Foreskin keratinocyte (primary cell): ENCODE measurements at places on chromosomes 1 and 21.

GRCh38 chr1:225774281-225775147 lies 3.1 kb upstream of the SRP9 start:
- no peak for DNase-seq

GRCh38 chr1:168792592-168793125 lies 63.7 kb upstream of the DPT start:
- DNase-seq: no peak

DNA sequence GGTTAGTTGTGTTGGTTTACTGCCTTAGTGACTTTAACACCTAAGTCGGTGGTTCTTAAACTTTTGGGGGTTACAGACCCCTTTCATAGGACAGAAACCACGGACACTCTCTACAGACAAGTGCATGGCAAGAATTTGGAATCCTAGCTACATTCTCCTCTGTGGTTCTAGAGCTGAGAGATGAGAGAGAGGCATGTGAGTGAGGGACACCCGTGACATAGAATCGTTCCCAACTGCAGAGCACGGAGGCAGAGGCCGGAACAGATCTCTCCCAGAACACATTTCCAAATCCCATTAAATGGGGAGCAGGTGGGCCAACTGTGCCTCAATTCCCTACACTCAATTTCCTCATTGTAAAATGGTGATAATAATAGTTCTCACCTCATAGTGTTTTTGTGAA lies 60.7 kb downstream of the DAB1 start:
- DNase-seq: no peak

DNA sequence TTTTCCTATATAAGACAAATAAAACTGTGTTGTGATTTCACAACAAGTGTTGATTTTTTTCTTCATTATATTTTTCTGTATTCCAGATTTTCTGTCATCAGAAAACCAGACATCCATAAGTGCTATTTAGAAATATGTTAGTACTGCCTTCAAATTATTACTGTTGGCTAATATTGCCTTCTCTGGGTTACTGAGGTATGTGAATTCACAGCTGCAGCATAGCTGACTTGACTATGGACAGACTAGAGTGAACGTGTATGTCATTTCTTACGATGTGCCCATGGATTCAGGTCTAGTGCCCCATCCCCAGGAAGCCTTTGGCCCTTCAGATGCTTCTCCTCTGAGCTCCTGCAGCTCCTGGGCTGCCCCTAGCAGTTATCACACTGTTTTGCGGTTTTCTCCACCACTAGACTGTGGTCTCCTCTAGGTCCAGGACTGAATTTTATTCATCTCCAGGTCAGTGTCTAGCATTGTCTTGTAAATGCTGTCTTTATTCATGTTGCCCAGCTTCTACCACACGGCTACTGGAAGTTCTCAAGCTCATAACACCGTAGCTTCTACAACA lies 118.5 kb downstream of the FGGY start:
- no peak for DNase-seq

GRCh38 chr1:3530926-3531818 lies 76.7 kb downstream of the ARHGEF16 start:
- DNase-seq: peak; percentile 49

GRCh38 chr21:22374218-22374969 lies 1376.2 kb downstream of the NCAM2 start:
- DNase-seq: no peak

GRCh38 chr21:25636727-25637126 lies 2.3 kb upstream of the JAM2 start:
- peak; percentile 46 for DNase-seq

GRCh38 chr21:43866260-43866629 lies 1.2 kb downstream of the AGPAT3 start:
- DNase-seq: no peak

DNA sequence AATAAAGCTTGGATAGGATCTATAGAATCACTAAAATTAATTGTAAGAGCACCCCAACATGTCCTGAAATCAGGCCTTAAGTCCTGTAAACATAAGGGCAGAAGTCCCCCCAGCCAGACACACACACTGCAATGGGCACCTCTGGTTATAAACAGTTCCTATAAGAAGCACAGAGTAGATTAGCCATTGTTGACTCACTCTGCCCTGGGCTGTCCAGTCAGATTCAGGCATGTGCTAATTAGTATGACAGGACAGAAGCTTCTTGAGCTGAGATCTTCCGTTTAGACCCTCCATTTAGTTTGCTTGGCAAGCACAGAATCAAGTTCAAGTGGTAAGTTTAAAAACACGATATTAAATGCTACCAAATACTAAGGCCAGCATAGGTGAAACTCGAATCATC lies 11.8 kb upstream of the DENND1B start:
- peak; percentile 88 for DNase-seq

DNA sequence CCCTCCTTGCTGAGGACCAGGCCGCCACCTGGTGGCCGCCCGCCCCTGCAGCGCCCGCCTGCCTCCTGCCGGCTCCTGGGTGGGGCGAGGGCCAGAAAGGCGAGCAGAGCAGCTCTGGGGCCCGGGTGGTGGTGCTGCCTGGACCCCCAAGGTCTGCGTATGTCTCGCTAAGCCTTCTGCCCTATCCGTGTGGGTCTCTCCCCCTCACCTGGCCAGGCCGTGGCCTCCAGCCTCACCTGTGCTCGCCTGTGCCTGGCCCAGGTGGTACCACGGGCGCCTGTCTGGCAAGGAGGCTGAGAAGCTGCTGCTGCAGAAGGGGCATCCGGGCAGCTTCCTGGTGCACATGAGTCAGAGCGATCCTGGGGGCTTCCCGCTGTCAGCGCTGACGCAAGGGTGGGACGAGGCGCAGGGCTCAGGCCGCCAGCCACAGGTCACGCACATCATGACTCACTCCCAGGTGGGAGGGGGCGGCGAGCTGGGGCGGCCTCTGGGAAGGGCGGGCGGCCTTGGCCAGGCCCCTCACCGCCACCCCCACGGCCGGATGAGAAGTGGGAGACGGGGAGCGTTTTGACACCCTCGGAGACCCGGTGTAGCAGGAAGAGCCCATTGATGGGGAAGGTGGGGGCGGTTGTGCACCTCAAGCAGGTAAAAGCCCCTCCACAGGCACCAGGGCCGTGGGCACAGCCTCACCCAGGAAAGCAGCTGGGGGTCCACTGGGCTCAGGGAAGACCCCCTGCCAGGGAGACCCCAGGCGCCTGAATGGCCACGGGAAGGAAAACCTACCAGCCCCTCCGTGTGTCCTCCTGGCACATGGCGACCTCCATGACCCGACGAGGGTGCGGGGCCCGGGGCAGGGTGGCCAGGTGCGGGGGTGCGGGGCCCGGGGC lies 9.9 kb downstream of the RNF223 start:
- peak; percentile 64 for DNase-seq

GRCh38 chr21:42062236-42063022 lies 8.7 kb upstream of the UMODL1 start:
- no peak for DNase-seq

- DNase-seq: no peak
These were observed 8.3 kb upstream of the C1orf167 start for GRCh38 chr1:11753555-11754208.

DNA sequence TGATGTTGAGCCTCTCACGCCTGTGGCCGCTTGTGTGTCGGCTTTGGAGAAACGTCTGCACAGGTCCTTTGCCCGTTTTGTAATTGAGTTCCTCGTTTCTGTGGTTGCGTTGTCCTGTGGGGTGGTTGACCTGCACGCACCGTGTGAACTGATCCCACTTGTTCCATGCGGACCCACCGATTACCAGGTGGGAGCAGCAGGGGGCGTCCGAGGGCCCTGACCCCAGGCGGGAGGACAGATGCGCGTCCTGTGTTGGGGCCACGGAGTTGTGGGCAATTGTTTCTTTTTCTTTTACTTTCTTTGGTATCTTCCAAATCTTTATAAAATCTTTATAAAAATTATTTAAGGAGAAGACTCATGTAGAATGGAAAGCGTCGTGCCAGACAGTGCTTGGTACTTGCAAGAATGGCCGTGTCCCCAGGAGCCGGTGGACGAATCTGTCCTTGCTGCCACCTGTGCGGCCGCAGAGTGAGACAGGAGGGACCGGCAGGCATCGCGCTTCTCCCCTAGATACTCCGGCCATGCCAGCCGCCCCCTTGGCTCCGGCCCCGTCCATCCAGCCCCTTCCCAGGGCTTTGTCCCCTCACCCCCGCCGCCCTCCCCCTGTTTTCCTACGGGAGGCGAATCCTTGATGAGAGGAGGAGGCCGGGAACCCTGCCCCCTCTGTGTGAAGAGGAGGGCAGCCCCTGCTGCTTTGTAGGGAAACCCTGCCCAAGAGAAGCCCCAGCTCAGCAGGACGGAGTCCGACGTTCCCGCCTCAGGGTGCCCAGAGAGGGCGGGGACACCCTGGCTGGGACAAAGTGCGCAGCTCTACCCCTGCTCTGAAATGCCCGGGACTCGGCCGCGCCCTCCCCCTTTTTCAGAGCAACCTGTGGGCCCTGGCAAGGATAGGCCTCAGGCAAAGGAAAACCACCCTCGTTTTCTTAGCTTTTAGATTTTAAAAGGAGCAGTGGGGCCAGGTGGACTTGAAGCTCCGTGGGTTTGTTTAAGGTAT lies 41.7 kb downstream of the PRKCZ start:
- DNase-seq: no peak

GRCh38 chr1:235679005-235679404 lies 29.4 kb upstream of the GNG4 start:
- no peak for DNase-seq

DNA sequence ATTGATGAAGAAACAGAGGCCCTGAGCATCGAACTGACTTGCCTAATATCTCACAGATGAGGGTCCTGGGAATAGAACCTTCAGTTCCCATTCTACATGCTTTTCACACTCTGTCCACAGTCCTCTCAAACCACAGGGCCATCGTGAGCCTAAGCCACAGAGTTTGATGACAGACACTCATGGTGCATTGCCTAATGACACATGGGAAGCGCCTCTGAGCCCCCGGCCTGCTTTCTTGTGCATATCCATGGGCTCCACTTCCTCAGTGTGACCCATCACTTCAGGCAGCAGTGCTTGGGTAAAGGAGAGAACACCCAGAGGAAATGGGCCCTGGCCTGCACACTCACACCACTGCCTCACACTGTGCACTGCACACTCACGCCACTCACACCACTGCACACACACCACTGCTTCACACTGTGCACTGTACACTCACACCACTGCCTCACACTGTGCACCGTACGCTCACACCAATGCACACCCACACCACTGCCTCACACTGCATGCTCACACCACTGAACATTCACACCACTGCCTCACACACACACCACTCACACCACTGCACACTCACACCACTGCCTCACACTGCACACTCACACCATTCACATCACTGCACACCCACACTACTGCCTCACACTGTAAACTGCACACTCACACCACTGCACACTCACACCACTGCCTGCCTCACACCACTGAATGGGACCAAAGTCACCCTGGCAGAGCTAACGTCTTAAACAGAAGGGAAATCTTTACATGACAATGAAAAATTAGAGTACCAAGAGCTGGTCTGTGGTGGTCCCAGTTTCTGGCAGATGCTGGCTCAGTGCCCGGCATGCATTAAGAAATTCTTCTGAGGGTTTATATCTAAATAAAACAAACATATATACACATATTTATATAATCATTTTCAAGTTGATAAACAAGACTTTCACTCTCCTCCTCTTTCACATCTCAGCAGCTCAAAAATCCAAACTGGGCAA lies 53.0 kb downstream of the KANK4 start:
- DNase-seq: no peak

- DNase-seq: no peak
These were observed 28.7 kb upstream of the VTCN1 start for GRCh38 chr1:117239467-117239866.
